ENCODE measurements at places on chromosomes 11 and 22. TPM values are rescaled to one million over a fixed set of nuclear protein-coding genes. Genes with fewer than 3 reads are reported as not detected.
A peak's percentile ranks its signal among the peaks of the same experiment; 100 is the strongest.

DNA sequence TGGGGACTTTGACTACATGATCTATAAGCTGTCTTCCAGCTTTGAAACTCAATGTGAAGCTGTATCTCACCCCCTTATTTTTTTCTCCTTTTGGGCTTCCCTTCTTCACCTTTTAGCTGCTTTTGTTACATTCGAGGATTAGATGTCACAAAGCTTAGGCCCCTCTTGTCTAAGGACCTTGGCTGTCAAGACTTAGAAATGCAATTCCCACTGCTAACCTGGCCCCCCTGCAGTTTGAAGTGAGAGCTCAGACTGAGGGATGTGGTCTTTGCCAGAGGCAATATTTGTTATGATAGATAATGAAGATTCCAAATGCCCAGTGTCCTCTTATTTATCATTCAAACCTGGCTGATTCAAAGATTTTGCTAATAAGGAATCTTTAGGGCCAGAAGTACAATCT is 128.3 kb downstream of the ARL14EP start:
- DNase-seq: no peak

- DNase-seq: peak; percentile 76
Observed at GRCh38 chr22:33000342-33001280, 57.6 kb downstream of the SYN3 start.

The KRTAP5-8 gene
- total RNA-seq: not detected

DNA sequence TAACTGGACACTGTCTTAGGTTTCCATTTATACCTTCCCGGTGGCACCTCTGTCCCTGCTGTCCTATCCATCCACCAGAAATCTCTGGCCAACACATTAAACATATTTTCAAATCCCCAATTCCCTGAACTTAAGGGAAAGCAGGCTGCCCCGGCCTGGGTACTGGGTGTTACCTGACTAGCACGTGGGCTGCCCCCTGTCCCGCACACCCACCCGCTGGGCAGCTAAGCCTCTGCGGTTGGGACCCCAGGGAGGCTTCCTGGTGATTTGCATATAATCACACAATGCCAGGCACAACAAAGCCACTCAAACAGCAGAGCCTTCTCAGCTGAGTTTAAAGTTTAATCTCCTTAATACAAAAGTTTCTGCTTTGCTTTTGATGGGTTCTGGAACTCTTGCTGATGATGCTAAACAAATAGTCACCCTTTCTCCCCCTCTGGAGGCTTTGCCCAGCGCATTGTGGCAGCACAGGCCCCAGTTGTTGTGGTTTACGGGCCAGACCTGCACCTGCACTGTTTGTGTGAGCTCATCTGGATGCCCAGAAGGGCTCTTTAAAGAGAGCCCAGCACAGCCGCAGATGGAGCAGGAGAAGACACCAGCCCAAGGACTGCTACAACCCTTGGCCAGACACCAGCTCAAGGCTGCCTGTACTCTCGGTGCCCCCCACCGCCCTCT is 59.9 kb upstream of the POU2AF1 start:
- no peak for DNase-seq

The MS4A6A gene
- total RNA-seq: 22.2 TPM

DNA sequence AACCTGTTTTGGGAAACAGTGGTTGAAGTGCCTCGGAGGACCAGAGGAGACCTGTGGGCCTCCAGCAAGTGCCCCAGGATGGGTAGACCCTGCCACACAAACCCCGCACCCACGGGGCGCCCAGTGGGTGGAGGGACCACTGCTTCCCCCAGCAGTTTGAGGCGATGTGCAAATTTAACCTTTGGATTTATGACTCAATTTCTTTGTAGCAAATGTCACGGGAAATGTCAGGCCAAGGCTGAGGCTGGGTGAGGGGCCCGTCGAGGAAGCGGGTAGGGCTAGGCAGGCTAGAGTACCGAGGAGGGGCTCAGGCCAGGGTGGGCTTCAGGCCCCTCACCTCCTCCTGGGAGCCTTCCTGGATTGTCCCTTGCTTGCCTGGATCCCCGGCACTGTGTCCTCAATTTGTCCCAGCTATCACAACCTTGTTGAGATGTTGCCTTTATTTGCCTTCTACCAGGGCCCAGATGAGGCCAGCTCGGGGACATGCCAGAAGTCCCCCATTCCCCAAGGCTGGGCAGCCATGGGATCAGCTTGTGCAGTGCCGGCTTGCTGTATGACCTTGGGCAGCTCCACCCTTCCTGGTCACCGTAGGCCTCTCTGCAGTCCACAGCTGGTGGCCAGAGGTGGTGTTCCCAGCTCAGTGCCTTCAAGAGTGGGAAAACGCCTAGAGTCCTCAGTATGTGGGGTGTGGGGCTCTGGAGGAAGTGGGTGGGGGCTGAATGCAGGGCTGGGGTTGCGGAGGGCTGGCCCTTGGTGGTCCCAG is 39.5 kb upstream of the PRODH start:
- DNase-seq: no peak
